CD4-positive, alpha-beta T cell treated with Interleukin-17A for 1 hour (primary cell): ENCODE measurements at places on chromosomes 11 and 22.

- DNase-seq = no peak
Measured at GRCh38 chr11:88353386-88353785, 15.8 kb upstream of the CTSC start.

DNA sequence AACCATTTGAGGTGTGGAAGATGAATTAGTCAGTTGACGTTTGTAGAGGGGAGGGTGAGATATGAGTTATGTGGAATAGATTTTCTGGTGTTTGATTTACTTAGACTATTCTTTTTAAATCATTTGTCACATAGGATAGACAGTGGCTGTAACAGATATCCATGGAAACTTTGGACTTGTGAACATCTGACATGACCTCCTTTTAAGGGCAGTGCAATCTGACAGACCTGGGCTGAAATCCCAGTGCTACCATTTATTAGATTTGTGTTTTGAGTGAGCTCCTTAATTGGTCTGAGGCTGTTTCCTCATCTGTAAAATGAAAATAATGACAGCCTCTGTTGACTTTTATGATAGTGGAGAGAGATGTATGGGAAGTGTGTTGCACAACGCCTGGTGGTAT, 159.9 kb downstream of the TEAD1 start:
- no peak for DNase-seq

GRCh38 chr11:76747915-76748860, 35.0 kb upstream of the TSKU start:
- no peak for DNase-seq

DNA sequence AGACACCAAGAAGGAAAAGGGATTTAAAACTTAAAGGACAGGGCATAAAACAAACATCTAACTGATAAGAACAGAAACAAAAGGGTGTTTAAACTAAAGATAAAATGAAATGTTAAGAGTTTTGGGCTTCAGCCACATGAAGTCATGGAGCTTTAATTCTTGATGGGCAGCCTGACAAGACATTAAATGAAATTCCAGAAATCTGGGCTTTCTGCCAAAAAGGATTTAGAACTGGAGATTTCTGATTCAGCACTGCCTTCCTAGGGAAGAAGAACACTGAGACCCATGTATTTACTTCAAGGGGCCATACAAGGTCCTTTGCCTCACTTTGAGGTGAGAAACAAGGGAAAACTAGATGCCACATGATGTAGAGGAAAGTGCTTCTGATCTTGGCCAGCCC, 355.9 kb upstream of the RAG2 start:
- no peak for DNase-seq

- DNase-seq = no peak
Measured at GRCh38 chr11:2735053-2735589, 35.3 kb upstream of the KCNQ1OT1 start.

GRCh38 chr11:124085997-124086846, 29.0 kb upstream of the VWA5A start:
- no peak for DNase-seq

DNA sequence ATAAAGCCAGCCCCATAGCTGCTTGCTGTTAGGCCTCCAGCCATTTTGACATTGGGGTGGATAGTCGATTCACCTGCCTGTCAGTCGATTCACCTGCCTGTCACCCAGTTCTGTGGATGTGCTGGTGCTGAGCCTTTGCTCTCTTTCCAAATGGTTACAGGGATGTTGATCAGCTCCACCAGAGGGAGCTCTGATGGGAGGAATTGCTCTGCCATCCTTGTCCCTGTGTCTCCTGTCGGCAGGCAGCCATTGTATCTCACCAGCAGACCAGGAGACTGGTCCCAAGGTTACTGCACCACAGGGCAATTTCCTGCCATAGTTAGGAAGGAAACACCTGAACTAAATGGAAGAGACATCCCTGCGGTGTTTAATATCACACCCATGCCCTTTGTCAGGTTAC, 6.1 kb downstream of the MPEG1 start:
- DNase-seq = peak; percentile 7

DNA sequence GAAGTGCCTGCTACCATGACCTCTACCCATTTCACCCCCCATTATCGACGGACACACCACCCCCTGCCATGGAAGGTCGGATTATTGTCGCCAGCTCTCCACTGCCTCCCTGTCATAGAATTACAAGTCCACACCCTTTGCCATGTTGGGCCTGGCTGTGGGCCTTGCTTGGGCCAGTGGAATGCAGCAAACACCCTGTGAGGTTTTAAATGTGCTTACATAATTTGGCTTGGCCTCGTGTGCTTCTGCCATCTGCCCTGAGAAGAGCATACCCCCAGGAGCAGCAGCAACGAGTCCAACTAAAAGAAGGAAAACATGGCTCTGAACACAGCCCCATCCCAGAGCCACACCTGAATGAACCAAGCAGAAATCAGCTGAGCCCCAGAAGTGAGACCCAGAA, 94.1 kb upstream of the PRDM11 start:
- no peak for DNase-seq

DNA sequence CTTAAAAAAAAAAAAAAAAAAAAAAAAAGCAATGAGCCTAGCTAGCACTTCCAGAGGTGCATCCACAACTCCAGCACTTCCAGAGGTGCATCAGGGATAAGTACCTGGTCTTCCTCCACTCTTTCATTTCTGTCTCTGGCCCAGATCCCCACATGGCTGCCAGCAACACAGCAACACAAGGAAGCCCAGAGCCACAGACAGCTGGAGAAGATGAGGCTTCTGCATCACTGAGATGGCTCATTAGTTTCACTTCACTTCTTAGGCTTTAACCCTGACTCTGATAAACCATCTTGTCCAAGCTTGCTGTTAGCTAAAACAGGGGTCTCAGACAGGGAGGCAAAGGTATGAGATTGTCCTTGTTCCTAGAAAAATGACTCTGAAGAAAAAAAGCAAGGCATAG, 35.6 kb downstream of the PC start:
- DNase-seq = no peak

GRCh38 chr11:72769680-72770079, 17.5 kb upstream of the ARAP1 start:
- no peak for DNase-seq

GRCh38 chr11:2419638-2420501, 19.3 kb downstream of the TSSC4 start:
- peak; percentile 71 for DNase-seq

DNA sequence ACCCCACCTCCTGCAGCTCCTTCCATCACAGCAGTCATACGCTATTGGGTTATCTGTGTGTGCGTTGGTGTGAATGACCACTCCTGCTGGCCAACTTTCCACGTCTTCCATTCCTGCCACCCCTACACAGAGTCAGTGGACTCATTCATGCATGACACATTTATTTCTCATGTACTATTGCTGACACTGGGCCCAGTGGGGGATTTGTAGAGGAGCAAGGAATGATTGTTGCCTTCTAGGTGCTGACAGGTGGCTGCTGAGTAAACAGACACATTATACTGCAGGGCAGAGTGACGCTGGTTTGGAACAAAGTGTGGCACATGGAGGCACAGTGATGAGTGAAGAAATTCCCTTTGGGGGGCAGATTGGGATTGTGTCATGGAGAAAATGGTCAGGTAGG, 113.9 kb downstream of the CCDC81 start:
- no peak for DNase-seq

DNA sequence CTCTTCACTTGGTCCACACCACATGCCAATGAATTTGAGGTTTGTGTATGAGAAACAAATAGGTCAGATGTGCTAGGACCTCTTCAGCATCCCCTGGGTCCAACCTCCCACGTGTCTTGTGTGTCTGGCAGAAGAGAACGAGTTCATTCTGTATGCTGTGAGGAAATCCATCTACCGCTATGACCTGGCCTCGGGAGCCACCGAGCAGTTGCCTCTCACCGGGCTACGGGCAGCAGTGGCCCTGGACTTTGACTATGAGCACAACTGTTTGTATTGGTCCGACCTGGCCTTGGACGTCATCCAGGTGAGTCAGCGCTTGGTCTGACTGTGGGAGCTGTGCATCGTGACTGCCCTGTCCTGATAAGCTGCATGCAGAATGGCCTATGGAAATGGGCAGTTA, 101.0 kb upstream of the SORL1-AS1 start:
- DNase-seq = no peak

DNA sequence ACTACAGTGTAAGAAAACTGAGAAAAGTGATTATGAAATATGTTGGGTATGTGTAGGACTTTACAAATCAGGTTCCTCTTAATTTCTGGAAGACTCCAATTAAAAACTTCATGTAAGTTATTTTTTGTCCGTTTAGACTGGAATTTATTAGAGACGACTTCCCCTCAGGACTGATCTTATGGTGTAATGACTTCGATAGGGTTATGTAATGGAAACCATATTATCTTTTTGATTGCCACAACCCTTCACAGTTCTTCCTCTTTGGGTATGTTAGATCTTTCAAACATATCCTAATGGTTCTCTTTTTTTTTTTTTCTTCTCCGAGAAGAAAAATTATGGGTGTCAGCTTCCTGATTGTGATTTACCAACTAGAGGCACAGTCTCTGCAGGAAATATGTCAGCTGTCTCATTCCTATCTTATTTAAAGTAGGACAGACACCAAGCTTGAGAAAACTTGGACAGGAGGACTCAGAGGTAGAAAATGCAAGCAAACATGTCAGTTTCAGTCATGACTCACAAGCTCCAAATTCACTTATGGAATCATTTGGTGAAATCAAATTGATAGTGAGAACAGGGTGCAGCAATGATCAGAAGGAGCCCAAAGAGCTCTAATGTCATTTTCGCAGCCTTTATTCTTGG, 11.1 kb upstream of the LDLRAD3 start:
- peak; percentile 10 for DNase-seq

DNA sequence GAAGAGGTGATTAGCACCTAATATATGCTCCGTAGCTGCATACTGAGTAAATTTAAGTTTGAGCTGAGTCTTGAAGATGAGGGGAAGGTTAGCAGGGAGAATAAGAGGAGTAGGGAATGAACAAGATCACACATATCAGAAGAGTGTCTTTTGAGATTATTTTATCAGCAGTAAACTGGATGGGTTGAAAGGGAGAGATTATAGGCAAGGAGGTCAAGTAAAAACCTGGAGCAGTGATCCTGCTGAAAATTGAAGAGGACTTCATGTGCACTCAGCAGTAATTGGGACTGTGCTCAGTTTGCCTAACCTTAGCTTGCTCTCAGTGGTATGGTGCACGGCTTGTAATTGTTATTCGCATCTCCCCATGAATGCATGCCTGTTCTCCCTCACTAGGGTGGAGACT, 79.5 kb upstream of the PICALM start:
- DNase-seq = no peak

DNA sequence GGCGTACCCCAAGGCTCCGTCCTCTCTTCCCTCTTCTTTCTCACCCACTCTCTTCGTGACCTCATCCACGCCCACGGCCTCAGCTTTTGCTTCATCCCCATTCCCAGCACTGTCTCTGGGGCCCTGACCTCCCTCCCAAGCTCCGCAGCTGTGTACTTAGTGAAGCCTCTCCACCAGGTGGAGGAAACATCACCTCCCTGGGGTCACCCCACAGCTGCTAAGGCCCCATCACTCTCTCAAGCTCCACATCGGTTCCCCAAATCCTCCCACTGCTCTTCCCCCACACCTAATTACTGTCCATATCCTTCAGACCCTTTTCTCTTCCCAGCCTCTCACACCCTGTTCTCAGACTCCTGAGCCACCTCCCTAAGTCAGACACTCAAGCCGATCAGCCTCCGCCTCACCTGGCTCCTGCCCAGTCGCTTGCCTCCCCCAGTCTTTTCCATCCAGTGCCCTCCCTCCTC, 7.9 kb upstream of the SYT7 start:
- DNase-seq = no peak

DNA sequence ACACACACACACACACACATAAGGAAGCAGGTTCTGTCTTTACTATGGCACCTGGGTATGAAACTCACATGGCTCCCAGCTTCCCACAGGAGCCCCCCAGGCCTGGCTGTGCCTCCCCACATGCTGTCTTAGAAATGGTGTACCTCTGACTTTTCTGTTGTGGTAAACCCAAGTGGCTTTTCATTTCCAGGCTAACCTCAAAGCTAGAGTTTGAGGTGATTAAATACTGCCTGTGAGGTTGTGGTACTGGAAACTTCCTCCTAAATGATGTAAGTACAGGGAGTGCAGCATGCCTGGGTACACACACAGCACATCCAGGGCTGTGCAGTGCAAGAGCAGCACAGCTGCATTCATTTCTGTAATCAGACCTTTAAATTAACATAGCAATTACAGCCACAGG, 34.4 kb downstream of the ME3 start:
- DNase-seq = peak; percentile 11

GRCh38 chr11:85844439-85845123, 10.6 kb upstream of the CCDC83 start:
- DNase-seq = no peak

DNA sequence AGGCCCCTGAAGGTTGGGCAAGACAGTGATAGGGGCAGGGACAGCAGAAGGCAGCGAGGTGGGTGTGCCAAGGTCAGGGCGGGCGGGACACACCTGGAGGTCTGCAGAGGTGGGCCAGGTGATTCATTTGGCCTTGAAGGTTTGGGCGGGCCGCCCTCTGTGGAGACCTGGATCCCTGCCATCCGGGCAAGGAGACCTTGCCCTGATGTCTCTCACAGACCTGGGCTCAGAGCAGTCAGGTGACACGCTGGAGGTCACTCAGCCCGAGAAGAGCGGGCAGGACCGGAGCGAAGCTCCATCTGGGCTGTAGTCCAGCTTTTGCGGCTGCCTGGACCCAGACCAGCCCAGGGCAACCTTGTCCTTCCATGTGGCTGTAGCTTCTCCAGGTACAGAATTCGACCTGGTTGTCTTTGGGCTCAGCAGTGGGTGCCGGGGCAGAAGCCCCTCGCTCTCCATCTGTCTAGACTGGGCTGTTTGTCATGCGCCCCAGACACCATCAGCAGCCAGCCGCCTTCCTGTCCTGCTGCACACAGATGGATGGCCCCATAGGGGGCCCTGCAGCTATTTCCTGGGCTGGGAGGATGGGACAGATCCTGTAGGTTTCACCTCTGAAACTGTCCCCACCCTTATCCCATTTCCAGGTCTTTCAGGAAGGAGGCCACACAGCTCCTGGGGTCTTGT, 3.1 kb downstream of the MRGPRG start:
- no peak for DNase-seq

DNA sequence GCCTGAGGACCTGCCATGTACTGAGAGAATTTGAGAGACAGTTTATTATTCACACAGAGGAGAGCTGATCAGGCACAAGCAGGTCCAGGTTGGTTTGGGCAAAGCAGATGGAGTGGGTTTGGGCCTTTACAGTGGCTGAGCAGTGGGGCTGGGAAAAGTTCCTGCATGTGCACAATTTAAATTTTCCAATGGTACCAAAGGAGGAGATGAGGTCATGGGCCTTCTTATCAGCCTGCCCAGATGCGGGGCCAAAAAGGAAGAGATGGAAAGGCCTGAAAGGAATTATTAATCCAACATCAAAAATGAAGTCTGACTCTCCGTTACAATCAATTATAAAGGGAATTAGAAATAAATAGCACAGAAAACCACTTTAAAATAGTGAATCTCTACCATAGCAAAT, 367.6 kb downstream of the TMEM135 start:
- DNase-seq = no peak

GRCh38 chr22:33971561-33971961, 51.3 kb upstream of the LARGE1 start:
- DNase-seq = no peak

DNA sequence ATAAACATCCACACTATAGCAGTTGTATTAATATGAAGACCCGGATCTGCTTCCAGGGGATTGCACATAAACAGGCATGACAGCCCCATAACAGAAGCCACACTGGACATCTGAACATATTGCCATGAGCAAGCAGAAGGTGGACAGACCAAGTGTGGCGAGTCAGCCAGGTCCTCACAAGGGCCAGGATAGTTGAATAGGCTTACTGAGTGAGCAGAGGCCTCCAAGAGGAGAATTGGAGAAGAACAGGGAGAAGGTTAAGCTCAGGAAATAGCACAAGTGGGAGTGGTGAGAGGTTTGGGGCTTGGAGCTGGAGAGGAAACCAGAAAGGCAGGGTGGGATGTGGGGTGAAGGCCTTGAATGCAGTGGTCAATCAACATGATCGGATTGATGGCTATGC, 10.8 kb downstream of the SLC35C1 start:
- no peak for DNase-seq
